ENCODE measurements at places on chromosomes 4 and X. TPM values are rescaled to one million over a fixed set of nuclear protein-coding genes. Genes with fewer than 3 reads are reported as not detected.

DNA sequence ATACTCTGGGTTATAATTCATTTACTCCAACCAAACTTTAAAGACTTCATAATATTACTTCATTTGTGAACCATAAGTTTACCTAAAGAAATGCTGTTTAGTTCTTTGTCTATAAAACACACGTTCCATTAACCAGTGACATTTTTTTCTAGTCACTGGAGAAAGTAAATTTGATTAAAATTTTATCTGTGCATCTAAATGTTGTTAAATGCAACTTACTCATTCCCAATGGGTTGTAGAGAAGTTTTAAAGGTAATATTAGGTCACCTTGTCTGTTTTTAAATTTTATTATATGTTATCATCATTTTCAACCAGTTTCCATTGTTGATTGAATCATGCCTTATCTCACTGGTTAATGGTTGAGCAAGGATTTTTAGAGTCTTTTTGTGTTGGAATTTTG is 401.4 kb downstream of the CCSER1 start:
- DNase-seq: no peak

GRCh38 chr4:54440394-54441136 is 211.5 kb downstream of the PDGFRA start:
- no peak for DNase-seq

DNA sequence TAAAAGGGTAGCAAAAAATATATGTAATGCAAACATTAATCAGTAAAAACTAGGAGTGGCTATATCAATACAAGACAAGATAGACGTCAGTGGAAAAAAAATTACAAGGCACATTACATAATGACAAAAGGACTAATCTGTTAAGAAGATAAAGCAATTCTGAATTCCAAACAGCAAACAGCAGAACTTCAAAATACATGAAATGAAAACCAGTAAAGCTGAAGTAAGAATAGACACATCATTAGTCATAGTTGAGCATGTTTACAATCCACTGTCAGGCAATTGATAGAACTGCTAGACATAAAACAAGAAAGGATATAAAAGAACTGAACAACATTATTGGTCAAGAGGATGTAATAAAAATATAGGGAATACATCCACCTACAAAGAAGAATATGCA is 12.2 kb downstream of the SULT1B1 start:
- no peak for DNase-seq

- no peak for DNase-seq
These were observed 27.2 kb upstream of the DHX15 start for GRCh38 chr4:24611575-24611974.

DNA sequence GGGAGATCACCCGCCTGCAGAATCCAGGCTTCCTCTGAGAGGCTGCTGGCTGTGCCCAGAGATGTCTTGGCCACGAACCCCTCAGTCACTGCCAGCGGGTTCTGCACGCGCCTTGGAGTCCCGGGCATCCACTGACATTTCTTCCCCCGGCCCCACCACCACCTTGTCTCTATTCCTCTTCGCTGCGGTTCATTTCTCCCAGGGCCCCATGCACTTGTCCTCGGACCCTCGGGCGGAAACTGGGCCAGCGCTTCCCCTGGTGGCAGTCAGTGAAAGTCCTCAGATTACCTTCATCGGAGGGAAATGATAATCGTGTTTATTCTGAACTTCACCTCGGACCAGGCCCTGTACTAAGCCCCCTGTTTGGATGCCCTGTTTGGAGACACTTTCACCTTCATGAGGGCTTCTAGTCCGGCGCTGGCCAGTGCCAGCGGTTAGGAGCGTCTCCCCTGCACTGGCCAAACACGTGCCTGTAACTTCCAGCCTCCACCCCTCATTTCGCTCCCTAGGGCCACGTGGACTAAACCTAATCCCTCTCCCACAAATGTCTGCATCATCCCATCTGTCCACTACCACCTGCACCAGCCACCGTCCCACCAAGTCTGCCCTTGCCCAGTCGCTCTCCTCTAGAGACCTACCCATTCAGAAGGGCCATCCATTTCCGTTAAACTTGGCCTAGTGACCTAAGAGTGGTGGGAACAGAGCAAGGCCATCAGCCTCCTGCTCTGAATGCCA is 82.0 kb downstream of the DCTD start:
- no peak for DNase-seq

DNA sequence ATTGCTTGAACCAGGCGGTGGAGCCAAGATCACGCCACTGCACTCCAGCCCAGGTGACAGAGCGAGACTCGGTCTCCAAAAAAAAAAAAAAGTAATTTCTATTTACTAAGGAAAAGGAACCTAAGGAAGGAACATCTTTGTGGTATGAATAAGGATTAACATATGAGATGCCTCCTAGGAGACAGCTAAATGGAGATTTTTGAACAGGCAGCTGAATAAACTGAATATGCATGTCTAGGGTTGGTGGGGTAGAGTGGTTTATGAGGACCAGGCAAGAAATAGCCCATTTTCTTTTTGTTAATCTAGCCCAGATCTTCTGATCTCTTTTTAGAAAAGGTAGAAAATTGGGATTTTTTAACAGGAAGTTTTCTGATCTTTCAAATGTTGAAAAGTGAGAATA is 59.9 kb upstream of the TBC1D14 start:
- DNase-seq: no peak

- no peak for DNase-seq
These were observed 1.4 kb downstream of the UBA6 start for GRCh38 chr4:67699603-67700002.

- DNase-seq: no peak
These were observed 1.9 kb upstream of the TCEAL1 start for GRCh38 chrX:103626855-103627254.

DNA sequence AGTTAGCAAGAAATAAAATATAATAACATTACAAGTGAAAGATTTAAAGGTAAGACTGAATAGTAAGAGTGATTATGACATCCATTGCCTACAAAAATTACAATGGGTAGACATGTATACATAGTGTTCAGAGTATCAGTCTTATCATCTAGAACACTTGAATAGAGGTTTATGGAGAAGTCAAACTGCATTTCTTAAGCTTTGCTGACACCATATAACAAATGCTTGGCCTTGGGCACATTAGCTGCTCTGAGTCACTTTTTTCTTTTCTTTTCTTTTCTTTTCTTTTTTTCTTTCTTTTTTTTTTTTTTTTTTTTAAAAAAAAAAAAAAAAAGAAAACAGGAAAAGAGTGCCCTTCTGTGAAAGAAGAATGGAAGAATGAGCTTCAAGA is 220.0 kb downstream of the SPCS3 start:
- no peak for DNase-seq

GRCh38 chr4:76305033-76305687 is 1.4 kb upstream of the STBD1 start:
- no peak for DNase-seq

The PPARGC1A gene
- polyA plus RNA-seq: not detected

The ADRA2C gene
- polyA plus RNA-seq: not detected

The SCD5 gene
- polyA plus RNA-seq: 2.2 TPM

Measured in GM12878 (cell line).